ENCODE measurements at places on chromosomes 7 and 10.

- no peak for DNase-seq
Measured at GRCh38 chr7:22255834-22256233, 101.1 kb downstream of the RAPGEF5 start.

DNA sequence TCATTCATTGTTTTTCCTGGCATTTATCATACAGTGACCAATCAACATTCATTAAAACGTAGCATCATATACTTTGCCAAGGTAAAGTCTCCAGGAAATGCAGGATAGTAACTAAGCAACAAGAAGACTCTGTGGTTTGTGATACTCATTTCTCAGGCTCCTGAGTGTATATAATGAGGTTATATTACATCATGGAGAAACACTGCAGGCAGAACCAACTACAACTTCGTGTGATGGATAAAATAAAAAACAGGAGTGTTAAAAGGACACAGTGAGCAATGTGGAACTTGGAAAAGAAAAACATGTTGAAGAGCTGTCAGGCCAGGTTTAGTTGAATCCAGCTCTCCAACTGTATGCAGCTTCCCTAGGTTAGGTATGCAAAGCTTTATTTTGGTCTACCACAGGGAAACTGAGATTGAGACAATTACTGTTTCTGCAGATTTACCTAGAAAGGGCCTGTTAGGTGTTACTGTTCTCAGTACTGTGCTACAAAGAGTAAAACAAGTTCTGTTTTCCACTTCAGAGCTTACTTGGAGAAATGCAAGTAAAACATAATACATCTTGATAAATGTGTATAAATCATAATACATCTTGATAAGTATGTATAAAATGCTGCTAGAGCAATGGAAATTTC lies 7.8 kb upstream of the CCNY start:
- DNase-seq, result no peak

- DNase-seq, result no peak
Measured at GRCh38 chr10:29321656-29322055, 32.8 kb downstream of the LYZL1 start.

DNA sequence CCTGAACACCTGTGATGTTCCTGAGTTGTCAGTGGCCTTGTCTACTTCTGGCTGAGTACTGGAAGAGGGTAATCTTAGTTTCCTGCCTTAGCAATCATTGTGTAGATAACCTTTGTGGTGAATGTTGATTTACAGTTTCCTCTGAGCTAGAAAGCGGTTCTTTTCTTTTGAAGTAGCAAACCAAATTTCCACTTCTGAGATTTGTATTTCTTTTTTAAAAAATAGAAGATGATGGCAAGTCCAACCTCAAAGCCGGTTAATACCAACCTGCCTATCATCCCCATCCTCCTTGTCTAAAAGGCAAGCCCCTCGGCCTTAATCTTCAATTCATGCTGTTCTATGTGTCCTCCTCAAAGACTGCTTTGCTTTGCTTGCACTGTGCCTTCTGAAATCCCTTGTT lies 12.5 kb upstream of the PALS2 start:
- DNase-seq, result no peak

- DNase-seq, result no peak
Measured at GRCh38 chr7:106717955-106718871, 57.3 kb upstream of the CCDC71L start.

- no peak for DNase-seq
Measured at GRCh38 chr7:139739863-139740597, 37.8 kb downstream of the HIPK2 start.
